ENCODE measurements at places on chromosomes 3 and 15.

GRCh38 chr3:151567477-151567876, 106.6 kb upstream of the IGSF10 start:
- no peak for DNase-seq

GRCh38 chr15:100199711-100200286, 142.0 kb downstream of the ADAMTS17 start:
- no peak for DNase-seq

DNA sequence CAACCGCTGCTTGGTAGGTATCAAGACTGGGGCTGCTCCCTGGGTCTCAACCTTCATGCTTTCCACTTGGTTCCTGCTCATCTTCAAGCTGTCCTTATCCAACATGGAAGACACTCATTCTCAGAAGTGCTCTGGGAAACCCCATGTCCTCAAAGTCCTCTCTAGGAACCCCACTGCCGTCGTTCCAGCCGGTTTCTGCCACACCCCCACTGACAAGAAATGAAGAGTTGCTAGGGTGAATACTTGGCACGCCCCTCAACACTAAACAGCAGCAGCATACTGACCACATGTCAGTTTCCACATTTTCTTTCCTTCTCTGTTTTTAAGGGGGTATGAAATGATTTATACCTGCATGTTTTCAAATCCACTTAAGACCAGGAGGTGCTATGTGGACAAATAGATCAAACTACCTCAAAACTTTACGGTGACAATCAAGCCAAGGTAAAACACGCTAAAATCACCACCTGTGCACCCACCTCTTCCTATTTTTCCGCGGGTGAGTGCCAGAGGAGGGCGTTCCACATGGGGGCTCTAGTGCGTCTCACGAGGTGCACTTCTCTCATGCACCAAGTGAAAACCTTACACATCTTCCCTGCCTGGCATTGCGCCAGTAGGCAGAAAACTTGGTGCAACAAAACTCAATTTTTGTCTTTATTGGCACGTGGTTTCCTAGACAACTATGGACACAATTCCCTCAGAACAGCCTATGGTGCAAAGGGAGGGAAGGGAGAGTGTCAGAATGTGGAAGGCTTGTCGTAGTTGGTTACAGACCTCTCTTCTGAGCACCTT, 125.1 kb downstream of the TJP1 start:
- DNase-seq: no peak

GRCh38 chr15:46460431-46461094, 825.7 kb downstream of the SQOR start:
- no peak for DNase-seq

GRCh38 chr15:99421172-99421656, 144.6 kb upstream of the MEF2A start:
- DNase-seq: no peak

- DNase-seq: no peak
These were observed 28.5 kb upstream of the SLC7A14 start for GRCh38 chr3:170614214-170614966.

DNA sequence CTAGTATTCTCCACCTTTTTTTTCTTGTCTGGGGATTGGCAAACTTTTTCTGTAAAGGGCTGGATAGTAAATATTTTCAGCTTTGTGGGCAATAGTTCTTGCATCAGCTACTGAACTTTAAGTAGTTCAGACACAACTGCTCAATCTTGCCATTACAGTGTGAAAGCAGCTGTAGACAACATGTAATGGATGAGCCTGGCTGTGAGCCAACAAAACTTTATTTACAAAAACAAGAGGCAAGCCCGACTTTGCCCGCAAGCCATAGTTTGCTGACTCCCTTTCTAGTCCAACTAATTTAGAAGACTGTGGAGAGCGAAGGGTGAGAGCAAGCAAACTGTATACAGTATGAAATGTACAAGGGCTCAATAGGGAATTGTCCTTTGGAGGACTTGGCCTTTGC, 6.2 kb downstream of the FRMD4B start:
- no peak for DNase-seq

GRCh38 chr3:105868431-105868741, 426 bp downstream of the CBLB start:
- DNase-seq: peak; percentile 62

DNA sequence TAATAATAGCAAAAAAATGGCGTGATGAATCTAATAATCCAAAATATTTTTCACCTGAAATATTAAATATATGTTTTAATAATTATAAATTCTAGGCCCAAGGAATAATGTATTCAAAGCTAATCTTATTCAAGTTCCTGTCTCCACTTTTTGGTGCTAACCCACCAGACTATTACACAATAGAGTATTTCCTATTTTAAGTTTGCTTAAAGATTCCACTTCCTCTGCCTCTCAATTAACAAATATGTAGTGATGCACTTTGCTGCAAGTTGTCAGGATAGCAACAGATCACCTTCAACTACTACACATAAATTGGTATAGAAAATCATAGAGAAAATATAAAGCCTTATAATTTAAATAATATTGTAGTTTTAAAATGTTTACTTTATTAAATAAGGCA, 467.5 kb downstream of the C3orf38 start:
- no peak for DNase-seq

GRCh38 chr3:123489400-123490004, 40.6 kb upstream of the ADCY5 start:
- peak; percentile 85 for DNase-seq

GRCh38 chr3:161630794-161631193, 134.2 kb downstream of the OTOL1 start:
- peak; percentile 26 for DNase-seq

GRCh38 chr3:66418475-66418931, 82.3 kb downstream of the LRIG1 start:
- DNase-seq: no peak

GRCh38 chr3:183098536-183099025, 715 bp downstream of the MCCC1 start:
- no peak for DNase-seq

DNA sequence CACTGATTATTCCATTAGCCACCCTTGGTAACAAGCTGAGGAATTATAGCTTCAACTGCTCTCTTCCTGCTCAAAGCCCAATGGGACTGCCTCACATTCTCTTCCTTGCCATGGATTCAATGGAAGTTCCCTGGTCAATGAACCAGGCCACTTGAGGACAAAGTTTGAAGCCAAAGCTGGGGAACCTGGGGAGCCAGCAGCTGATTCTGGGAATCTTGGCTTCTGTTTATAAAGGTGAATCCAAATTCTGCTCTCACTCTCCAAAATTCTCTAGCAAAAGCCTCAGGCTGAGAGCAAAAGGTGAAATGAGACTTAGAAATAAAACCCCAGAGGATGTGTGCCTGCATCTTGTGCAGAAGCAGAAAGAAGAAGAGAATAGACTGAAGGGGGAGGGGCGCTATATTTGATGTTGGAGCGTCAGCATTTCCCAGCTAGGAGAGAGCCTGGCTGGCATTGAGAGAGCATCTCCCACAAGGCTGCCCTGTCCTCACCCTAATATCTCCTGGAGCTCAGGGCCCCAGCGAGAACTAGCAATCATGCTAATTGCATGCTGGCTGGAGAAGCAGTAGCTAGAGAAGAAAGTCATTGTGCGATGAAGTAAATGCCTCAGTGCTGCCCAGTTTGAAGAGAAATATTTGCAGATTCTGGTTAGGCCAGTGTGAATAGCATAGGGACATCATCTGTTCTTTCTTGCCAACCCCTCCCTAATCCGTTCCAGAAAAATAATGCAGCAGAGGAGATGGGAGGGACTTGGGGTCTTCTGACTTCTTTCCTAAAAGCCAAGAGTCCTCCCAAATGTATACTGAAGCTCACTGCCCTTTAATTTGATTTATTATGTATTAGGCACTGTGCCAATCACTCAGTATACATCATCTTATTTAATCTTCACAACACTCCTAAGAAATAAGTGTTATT, 34.9 kb upstream of the GAP43 start:
- DNase-seq: no peak

- DNase-seq: no peak
These were observed 662.9 kb upstream of the TBL1XR1 start for GRCh38 chr3:177860184-177860583.

- no peak for DNase-seq
These were observed 463.0 kb downstream of the ERC2 start for GRCh38 chr3:56005196-56005805.

DNA sequence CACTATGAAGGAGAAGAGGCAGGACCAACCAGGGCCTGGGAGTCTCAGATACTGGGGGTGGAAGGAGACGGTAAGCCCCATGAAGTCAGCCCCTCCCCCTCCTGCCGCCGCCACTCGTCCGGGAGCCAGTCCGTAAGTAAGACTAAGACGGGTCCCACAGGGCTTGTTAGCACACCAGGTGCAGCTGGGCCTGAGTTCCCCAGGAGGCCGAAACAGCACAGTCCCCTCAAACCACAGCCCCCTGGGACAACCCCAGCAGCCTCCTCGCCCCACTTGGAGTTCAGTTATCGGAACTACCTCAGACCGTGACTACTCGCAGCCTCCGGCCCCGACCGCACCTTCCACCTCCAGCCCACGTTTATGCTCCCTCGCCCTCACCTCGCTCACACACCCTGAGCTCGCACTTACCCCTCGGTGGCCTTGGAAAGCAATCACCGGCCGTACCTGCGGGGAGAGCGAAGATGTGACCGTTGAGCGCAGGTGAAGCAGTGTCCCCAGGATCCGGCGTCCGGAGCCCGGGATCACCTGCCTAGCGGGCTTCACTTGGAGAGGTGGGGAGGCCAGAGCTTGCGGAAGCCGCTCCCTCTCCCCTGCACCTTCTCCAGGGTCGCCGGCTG, 557 bp downstream of the ELL3 start:
- DNase-seq: peak; percentile 28

Data from endothelial cell (in vitro differentiated cells).